ENCODE measurements at places on chromosomes 3 and 15.
A peak's percentile ranks its signal among the peaks of the same experiment; 100 is the strongest.

DNA sequence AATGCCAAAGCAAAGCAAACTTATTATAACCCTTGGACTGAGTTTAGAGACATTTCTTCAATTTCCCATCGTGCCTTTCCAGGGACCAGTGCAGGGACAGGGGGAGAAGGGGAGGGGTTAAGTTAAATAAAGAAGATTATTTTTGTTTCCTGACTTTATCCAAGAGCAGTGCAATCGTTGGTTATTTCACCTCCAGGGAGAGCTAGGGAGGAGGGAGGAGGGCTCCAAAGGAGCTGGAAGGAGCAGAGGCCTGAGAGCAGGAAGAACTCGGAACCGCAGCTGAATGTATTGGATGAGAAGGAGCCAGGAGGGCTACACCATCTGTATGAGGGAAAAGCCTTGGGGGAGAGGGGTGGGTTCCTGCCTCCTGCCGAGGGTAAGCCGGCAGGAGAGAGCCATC is 20.7 kb downstream of the HAPLN3 start:
- no peak for DNase-seq

- no peak for DNase-seq
These were observed 41.3 kb downstream of the WHAMM start for GRCh38 chr15:82850731-82851130.

DNA sequence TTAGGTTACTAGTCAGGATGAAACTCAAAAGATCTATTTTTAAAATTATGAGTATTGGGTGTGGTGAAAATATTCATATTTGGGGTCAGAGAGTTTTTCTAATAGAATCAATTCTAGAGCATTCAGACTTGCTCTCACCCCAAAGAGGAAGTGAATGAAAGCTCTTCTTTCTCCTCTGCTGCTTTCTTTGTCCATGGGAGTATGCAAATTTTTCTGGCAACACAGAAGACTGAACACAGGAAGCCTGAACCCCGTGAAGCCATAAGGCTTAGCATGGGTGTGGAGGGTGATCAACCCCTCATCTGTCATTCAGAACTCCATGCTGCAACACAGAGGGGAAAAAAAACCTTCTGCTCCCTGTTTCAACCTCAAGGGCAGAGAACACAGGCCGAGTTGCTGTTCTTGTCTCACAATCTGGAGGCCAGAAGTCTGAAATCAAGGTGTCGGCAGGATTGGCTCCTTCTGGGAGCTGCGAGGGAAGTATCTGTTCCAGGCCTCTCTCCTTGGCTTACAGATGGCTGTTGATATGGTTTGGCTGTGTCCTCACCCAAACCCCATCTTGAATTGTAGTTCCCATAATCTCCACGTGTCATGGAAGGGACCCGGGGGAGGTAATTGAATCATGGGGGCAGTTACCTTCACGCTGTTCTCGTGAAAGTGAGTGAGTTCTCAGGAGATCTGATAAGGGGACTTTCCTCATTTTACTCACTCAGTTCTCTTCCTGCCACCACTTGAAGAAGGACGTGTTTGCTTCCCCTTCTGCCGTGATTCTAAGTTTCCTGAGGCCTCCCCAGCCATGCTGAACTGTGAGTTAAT is 33.7 kb upstream of the CD47 start:
- DNase-seq = peak; percentile 94

GRCh38 chr3:60246361-60246760 is 1004.9 kb downstream of the FHIT start:
- no peak for DNase-seq

DNA sequence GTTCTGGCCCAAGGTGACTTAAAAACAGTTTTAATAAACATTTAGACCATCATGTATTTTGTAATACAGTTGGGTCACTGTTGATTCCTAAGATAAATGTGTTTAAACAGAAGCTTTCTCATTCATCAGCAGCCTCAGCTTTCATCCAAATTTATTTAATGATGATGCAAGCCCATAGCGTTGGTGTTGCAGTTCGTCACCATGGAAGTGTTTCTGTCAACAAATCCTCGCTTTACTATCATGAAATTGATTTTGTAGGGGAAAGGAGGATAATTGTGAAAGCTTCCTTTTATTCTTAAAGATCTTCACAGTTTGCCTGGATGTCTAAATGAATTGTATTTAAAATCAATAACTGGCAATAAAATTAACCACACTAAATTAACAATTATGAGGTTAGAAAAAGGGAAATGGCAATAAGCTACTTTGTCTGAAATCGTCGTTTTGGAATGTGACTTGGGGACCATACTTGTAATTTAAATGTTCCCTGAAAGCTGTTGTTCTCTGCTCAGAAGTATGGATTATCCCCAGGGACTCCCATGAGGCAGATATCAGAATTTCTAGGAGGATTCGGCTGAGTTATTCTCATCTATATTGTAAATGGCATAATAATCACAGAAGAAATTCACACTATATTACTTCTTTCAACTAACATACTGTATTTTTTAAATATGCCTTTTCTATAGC is 29.0 kb downstream of the CMSS1 start:
- DNase-seq = no peak

DNA sequence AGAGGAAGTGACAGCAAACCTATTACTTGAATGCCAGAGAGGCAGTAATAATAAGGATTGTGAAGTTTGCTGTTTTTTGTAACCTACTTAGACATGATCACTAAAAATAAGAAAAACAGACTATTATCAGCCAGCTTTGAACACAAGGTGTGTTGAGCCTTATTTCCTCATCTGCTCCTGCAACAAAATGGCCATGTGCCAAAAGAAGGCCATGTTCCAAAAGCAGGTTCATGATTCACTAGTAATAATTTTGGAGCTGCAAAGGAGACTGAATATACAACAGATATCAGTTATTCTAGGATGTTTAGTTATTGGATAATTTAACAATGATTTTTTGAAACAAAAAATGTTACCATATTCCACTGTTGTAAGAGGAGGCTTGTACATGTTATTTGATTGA is 578.7 kb downstream of the SQOR start:
- DNase-seq = no peak

GRCh38 chr3:43727930-43728329 is 37.2 kb downstream of the ABHD5 start:
- DNase-seq = no peak

GRCh38 chr15:93070551-93071296 is 18.3 kb downstream of the RGMA start:
- no peak for DNase-seq

GRCh38 chr3:172319595-172319994 is 128.7 kb downstream of the GHSR start:
- no peak for DNase-seq

DNA sequence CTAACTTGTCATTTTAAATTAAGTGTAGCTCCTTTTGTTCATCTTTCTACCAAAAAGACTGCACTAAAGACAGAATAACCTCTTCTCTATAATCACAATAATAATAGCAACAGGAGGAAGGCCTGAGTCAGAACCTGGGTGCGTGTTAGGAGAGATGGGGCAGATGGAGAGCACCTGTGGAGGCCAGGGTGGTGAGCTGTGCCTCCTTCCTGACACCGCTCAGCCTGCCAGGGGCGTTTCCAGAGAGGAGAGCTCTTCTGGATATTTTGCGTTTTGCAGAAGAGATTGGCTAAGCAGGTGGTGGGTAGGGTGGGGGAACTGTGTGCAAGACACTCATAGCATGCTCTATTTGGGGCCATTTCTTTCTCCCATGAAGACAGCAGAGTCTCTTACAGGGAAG is 83.5 kb downstream of the MEGF11 start:
- DNase-seq = peak; percentile 71

DNA sequence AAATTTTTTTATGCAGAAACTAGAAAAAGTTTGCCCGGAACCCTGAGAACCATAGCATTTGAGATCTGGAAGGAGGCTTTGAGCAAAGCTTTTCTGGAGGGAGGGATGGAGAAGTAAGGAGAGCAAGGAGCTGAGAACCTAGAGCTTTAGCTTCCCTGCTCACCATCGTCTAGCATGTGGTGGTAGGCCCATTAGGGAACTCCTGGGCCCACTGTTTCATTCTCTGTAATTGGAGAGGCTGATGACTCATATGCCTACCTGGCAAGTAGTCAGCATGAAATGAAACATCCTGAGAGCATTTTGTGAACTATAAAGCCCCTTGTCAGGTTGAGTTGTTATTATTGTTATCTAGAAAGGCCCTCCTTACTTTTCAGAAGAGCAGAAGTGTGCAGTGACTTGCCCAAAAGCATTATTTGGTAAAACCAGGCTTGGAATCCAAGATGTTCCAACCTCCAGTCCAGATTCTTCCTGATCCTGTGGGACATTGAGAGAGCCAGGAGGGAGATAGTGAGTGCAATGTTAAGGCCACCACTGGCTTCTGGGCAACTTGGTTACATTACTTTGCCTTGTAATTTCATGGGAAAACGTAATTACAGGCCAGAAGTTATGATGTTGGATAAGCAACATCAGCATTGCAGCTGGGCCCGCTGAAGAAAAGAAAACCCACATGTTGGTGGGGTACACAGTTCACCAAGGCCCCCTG is 104.5 kb upstream of the BFSP2 start:
- DNase-seq = no peak

DNA sequence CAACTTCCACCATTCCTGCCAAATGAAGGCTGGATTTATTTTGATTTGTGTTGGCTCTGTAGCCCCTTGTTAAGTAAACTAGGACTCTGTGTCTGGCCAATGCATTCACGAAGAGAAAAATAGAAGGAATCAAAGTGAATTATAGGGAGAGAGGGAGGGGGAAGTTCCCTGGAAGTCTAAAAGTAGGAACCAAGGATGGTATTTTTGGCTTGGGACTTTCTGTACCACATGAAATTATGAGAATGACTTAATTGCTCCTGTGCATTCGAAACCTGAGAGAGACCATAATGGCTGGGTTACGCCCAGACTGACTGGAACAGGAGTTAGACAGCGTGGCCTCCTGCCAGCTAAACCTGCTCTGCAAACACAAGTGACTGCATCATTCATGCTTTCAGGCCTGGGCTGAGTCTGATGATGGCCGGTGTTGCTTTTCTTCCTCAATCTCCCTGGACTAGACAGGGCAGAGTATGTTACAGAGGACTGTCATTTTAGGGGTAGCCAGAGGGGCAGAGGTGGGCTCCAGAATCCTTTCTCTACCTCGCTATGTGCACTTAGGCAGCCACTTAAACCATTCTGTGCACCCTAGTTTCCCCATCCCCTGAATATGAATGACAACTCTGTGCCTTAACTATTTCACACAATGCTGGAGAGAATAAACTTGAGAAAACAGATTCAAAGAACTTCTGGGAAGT is 58.9 kb downstream of the MYO1E start:
- no peak for DNase-seq

DNA sequence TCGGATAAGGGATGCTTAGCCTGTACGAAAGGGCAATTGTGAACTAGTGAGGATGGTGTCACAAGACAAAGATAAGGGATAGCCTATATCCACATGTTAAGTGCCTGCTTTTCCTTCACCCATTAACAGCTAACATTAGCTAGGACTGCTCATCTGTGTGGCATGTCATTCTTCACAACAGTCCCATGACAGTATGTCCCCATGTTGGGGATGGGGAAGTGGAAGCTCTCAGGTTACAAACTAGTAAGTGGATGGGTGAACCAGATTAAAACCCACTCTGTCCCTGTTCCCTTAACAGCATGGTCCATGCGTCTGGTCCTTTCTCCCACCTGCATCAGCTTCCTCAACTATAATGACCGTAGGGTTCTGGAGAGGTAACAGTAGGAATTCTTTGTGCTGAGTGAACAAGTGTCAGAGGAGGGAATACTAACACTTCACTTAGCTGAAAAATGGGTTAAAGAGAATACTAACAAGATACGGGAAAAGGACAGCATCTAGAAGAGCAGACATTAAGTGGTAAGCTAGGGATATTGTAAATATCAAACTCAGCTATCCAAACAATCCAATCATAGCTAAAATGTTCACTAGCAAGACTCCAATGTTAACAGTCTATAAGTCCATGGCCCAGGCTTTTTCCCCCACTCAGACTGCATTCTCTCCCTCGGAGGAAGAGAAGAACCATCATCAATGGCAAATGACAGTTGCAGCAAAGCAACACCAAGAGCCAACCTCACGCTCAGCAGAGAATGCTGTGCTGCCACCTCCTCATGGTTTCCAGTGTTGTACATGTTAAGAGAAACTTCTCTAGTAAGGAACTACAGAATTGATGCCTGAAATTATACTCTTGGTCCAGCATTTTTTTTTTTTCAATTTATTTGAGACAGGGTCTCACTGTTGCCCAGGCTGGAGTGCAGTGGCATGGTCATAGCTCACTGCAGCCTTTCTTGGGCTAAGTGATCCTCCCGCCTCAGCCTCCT is 5.0 kb downstream of the RPLP1 start:
- DNase-seq = peak; percentile 23

- DNase-seq = no peak
These were observed 145.5 kb downstream of the CDIN1 start for GRCh38 chr15:36724905-36725304.

DNA sequence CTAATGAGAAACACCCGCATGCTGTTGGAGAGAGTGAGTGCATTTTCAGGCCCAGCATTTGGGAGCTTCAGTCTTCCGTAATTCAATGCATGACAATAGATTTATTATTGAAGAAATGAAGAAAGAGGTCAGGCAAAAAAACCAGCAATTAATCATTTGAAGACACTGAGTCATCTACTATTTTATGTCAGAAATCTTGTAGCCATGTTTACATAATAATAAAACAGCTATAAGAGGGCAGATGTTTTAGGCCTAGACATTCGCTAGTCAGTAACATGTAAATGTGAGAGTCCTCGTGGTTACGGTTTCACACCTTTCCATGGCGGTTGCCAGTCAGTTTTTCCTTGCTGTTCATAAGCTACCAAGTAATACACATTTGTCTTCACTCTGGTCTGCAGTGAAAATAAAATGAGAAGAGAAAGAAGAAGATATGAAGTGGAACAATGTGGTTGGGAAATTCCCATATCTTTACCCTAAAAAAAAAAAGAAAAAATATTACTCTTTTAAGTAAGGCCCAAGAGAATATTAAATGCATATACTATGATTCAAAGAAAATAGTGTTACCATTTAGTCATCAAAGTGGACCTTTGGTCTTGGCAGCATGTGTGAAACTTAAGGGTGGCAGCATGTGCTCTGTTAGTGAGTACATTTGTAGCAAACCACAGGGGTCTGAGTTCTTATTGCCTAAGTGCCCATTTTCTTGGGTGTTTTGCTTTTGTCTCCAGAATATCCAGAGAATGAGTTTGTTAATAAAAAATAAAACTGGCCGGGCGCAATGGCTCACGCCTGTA is 140.5 kb upstream of the TBL1XR1 start:
- no peak for DNase-seq

GRCh38 chr3:157115069-157116006 is 44.6 kb downstream of the CCNL1 start:
- no peak for DNase-seq

GRCh38 chr3:62873451-62873760 is 1.8 kb downstream of the CADPS start:
- peak; percentile 90 for DNase-seq

- peak; percentile 62 for DNase-seq
These were observed 728 bp downstream of the TRANK1 start for GRCh38 chr3:36944012-36944640.

GRCh38 chr3:104291878-104292277 is 1074.8 kb upstream of the ALCAM start:
- peak; percentile 8 for DNase-seq
